ENCODE measurements at places on chromosomes 13 and 19. TPM values are rescaled to one million over a fixed set of nuclear protein-coding genes. Genes with fewer than 3 reads are reported as not detected.

GNG8 gene
- total RNA-seq = not detected

DUS3L gene
- 31.2 TPM for total RNA-seq

MAMSTR gene
- total RNA-seq = 8.9 TPM

CYP2S1 gene
- total RNA-seq = 1.3 TPM

OLFM2 gene
- total RNA-seq = 22.2 TPM

LRRC63 gene
- 0.12 TPM for total RNA-seq

TSSK6 gene
- total RNA-seq = 3.5 TPM

CD209 gene
- 4.8 TPM for total RNA-seq

CEACAM5 gene
- total RNA-seq = not detected

GIPR gene
- total RNA-seq = 4.1 TPM

RASGRP4 gene
- total RNA-seq = 2.7 TPM

ZNF568 gene
- total RNA-seq = 23.5 TPM

C5AR1 gene
- 8.3 TPM for total RNA-seq

PRR22 gene
- total RNA-seq = 1.1 TPM

ZNF429 gene
- total RNA-seq = 11.4 TPM

ADGRE2 gene
- 1.3 TPM for total RNA-seq

CRLF1 gene
- 1.2 TPM for total RNA-seq

Measured in metanephros (tissue), 2 donors.